Right kidney (tissue), 9 donors: ENCODE measurements at places on chromosomes 11 and 22.

- no peak for DNase-seq
Observed at GRCh38 chr11:88169471-88169870, 5.8 kb downstream of the RAB38 start.

DNA sequence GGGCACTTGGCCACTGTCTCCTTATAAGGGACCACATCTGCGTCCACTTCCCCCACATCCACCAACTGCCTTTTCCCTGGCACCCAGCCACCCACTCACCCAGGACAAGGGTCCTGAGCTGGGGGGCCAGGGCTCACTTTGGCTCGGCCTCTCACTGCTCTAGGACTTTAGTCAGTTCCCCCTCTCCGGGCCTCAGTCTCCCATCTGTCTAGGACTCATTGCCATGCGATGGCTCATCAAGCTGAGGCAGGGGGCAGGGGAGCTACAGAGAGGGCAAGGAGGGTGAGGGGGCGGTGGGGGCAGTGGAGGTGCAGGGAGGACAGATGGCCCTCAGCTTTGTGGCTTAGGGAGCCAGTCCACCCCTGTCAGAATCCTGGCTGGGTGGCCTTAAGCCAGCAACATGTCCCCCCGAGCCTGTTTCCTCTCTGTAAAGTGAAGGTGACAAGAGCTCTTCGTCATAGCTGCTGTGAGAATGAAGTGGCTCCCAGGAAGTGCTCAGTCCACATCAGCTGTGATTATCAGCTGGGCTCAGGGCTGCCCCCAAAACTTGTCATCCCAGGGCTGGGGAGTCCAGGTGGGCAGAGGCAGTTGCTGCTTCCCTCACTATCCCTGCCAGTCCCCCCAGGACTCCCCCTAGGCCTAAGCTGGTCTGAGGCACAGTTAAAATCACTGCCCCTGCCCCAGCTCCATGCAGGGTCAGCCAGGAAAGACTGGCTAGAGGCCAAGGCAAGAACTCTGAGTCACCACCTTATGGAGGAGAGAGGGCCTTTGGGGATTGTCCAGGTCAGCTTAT lies 14.9 kb downstream of the RAC2 start:
- no peak for DNase-seq

GRCh38 chr22:40491990-40492631 lies 121.7 kb downstream of the SGSM3 start:
- no peak for DNase-seq

GRCh38 chr22:28243539-28243938 lies 324.5 kb upstream of the PITPNB start:
- DNase-seq = no peak

- DNase-seq = no peak
Observed at GRCh38 chr22:23531966-23532705, 48.0 kb downstream of the IGLL1 start.

DNA sequence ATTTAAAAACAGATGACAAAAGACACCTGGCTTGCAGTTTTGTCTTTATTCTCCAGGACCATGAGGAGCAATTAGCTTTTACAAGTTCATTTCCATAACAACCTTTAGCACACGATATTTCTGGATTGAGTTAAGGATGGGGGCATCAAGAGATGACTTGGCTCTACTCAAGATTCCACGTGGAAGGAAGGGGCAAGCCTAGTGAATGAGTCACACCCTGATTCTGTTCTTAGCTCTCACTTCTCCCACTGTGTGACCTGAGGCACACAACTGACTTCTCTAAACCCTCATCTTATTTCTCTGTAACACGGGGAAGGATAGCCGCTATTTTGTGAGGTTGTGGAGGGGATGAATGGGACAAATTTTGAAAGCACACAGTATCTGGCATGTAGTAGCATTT lies 185.5 kb downstream of the KIRREL3 start:
- no peak for DNase-seq

GRCh38 chr11:79413268-79413667 lies 27.6 kb downstream of the TENM4 start:
- DNase-seq = peak; percentile 32

GRCh38 chr11:65773784-65774411 lies 6.9 kb downstream of the AP5B1 start:
- no peak for DNase-seq

GRCh38 chr11:78722786-78723185 lies 148.1 kb upstream of the NARS2 start:
- no peak for DNase-seq

DNA sequence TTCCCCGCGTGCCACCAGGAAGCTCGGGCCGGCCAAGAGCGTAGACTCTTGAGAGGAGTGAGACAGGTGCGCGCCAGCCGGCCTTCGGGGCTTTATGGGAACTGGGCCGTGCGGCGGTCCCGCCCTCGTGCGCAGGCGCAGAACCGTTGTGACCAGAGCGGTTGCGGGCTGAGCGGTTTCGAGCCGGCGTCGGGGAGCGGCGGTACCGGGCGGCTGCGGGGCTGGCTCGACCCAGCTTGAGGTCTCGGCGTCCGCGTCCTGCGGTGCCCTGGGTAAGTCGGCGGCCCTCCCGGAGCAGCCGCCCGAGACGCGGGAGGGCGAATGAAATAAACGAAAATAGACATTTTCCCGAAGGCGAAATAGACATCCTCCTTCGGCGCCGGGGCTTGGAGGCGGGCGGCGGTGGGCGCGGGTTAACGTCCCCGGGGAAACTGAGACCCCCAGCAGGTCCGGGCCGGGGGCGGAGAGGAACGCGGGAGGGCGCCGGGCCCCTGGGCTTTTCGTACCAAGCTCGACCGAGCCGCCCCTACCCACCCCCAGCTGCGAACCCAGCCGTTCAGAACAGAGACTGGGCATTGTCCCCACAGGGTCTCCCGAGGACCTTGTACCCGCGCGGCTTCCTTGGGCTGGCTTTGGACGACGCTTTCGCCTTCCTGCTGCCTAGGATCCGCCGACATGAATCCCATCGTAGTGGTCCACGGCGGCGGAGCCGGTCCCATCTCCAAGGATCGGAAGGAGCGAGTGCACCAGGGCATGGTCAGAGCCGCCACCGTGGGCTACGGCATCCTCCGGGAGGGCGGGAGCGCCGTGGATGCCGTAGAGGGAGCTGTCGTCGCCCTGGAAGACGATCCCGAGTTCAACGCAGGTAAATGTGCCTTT lies at the start of gene ASRGL1:
ASRGL1 (plus strand) TSS at position 146 of the 879 bp plus-strand sequence; CDS start at position 676, 530 bp downstream.
- peak; percentile 84 for DNase-seq

DNA sequence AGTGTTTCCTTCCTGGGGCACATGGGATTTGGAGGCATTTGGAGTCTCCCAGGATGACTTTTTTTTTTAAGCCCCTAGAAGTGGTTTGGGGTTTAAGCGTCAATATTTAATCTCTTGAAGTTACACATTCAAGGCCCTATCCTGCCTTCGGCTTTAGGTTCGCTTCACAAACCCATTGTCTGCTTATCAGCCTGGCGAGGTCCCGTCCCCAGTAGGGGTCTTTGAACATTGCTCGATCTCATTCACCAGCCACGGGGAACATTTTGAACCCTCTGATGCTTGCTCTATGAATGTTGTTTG lies 75.9 kb downstream of the KCNQ1 start:
- no peak for DNase-seq

GRCh38 chr22:35197886-35198285 lies 59.4 kb upstream of the HMGXB4 start:
- DNase-seq = no peak

DNA sequence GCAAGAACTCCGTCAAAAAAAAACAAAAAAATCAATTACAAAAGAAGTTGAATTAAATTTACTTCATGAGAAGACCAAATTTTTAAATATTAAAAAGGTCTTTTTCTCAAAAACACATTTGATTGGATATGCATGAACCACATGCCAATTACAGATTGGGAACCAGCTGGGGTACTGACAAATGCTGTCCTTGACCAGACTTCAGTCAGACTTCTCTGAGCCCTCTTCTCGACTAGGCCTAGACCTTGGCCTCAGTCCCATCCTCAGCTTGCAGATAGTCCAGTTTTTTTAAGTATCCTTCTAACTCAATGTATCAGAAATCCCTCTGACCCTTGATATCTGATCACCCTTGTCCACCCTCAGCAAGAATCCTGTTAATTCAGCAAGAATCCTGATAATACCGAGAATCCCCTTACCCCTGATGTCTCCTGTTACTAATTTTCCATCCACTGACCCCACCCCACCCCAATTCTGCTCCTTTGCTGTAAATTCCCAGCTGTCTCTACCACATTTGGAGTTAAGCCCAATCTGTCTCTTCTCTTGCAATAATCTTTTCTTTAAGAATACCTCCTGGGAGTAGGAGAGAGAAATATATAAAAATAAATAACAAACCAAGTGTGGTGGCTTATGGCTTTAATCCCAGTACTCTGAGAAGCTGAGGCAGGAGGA lies 30.9 kb downstream of the OR4D9 start:
- DNase-seq = no peak

GRCh38 chr22:48275412-48275811 lies 1513.0 kb downstream of the TBC1D22A start:
- no peak for DNase-seq

DNA sequence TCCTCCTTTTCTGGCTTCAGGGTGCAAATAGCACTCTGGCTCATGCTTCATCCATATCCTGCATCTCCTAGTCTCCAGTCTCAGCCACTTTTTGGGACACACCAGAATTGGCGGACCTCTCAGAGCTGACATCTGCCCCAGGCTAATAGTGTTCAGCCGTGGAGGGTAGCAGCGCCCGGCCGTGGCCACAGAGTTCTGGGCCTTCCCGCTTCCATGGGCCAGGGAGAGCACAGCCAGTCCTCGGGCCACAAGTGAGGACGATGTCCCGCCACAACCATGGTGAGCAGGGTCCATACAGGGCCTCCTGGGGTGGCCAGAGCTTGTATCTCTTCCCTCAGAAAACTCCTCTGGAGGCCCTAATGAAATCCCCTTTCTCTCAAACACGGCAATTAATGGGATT lies 26.0 kb downstream of the DKK3 start:
- DNase-seq = no peak

DNA sequence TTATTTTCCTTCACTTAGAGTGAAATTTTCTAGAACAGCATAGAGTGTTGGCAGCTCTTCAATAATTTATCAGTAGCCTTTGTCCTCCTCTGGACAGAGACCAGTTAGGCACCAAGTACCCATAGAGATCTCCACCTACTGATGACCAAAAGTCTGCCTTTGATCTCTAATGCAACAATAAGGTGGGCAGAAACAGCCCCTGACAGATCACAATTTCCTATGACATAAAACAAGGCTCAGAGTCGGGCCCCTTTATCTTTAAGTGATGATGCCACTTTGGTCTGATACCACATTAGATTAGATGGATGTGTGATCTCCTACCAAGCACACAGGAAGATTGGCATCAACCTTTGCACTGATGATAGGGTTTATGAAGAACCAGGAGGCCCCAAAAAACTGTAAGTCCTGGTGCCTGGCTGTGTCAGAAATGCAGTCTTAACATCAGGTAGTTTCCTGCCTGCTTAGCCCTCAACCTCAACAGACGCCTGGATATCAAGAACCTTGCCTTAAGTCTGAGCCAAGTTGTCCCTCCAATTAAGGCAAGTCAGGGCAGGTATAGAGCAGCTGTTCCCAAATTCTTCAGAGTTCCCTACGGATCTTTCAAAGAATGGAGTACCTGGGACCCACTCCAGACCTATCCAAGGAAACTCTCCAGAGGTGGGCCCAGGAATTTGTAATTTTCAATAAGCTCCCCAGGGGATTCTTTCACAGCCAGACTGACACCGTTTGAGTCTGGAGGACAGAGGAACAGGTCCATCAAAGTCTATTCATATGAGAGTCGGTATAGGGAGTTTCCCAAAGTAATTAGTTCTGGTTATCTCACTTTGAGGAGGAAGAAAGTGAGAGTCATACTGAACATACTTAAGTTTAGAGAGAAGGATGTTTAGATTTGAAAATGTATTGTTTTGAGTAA lies 30.6 kb upstream of the TMPRSS4 start:
- DNase-seq = no peak

- peak; percentile 48 for DNase-seq
Observed at GRCh38 chr11:66326261-66327111, 9.6 kb upstream of the CD248 start.

GRCh38 chr22:49204599-49205482 lies 622.8 kb downstream of the BRD1 start:
- DNase-seq = no peak

GRCh38 chr22:27311698-27312550 lies 489.6 kb downstream of the MN1 start:
- no peak for DNase-seq

GRCh38 chr11:123841174-123841573 lies 35.0 kb upstream of the OR6M1 start:
- no peak for DNase-seq

DNA sequence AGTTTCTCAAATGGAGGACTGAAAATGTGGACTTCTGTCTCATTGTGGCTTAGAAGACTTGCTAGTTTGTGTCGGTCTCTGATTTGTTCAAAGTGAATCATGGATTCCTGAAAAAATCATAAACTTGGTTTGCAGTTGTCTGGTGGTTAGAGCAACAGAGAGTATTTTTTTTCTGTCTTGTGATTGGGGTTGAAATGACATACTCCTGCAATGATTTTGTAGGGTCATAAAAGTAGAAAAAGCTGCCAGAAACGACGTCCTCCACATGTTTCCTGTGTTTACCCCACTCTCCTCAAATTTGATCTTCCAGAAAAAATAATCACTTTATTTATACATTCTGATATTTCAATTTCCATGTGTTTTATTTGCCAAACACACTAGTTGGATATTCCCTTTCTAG lies 219.2 kb upstream of the PGR start:
- no peak for DNase-seq

GRCh38 chr11:126949066-126949891 lies 51.3 kb downstream of the KIRREL3 start:
- no peak for DNase-seq

- no peak for DNase-seq
Observed at GRCh38 chr11:73186294-73186850, 31.7 kb upstream of the P2RY2 start.

- DNase-seq = no peak
Observed at GRCh38 chr11:92546603-92547002, 322.0 kb downstream of the FAT3 start.

GRCh38 chr11:68546555-68546954 lies 86.0 kb downstream of the PPP6R3 start:
- no peak for DNase-seq

GRCh38 chr22:19453718-19454117 lies 6.2 kb upstream of the C22orf39 start:
- DNase-seq = no peak

DNA sequence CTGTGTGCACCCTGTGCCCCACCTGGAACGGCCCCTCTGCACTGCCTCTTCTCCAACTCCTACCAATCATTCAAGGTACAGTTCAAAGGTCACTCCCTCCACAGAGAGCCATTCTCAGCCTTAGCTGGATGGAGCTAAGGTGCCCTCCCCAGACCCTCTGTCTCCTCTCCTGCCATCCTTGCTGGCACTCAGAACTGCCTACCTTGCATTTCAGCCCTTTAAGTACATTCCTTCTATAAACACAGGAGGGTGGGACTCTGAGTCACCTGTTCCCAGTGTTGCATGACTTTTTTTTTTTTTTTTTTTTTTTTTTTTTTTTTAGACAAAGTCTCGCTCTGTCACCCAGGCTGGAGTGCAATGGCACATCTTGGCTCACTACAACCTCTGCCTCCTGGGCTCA lies 8.6 kb downstream of the TTLL1 start:
- no peak for DNase-seq

- no peak for DNase-seq
Observed at GRCh38 chr11:35007277-35007676, 90.9 kb downstream of the PDHX start.
